ENCODE measurements at places on chromosomes 2 and 18.

GRCh38 chr2:134324947-134325346 is 71.1 kb downstream of the MGAT5 start:
- no peak for DNase-seq

DNA sequence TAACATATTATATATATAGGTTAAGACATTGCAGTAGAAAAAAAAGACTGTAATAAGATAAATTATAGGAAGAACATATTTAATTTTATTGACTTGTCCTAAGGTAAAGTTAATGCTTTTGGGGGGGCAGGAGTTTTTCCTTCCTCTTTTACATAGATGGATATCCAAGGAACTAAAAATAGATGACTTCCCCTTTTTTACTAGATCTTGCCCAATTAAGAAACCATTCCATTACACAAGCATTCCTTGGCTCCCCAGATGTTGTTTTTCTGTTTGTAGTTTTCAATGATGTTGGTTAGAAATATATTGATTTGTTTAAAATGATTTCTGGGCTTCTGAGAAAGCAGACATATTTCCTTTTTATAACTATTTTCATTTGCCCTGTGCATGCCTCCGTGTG is 22.4 kb upstream of the PMAIP1 start:
- no peak for DNase-seq

DNA sequence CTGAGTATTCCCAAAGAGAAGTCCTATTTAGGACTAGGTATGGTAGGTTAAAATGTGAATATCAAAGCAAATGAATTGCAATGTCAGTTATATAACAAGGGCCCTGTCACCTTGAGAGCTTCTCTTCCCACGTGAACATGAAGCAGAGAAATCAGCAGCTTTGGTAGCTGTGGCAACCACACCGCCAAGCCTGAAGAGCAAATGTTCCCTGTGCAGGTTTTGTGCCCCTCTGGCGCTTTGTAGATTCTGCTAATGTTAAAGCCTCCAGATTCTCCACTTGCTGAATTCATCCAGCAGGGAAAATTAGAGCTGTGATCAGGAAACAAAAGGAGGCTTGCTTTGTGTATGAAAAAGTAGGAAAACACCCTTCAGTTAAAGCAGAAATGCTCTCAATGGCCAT is 322.6 kb downstream of the RBM43 start:
- no peak for DNase-seq

DNA sequence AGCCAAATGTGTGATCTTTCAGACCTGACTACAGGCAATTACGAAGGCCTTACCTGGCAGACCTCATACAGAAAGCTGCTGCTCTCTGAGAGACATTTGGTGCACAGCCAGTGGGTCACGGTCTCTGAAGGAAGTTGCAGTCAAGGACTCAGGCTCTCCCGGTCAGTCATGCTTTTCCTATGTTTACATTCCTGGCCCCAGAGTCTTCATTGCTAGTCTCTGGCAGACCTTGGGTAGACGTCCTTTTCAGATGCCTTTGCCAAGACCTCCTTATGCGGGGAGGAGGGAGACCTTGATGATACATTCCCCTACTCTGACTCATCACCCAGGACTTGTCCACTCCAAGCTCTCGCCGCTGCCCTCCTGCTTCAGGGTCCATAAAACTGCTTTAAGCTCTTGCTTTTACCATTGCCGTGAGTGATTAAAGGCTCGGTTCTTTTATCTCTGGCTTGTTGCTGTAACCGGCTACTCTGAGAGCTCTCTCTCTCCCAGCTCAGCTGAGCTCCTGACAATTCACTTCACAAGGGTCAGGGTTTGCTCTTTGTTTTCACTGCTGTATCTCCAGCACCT is 62.0 kb upstream of the SLC35F5 start:
- DNase-seq = no peak

DNA sequence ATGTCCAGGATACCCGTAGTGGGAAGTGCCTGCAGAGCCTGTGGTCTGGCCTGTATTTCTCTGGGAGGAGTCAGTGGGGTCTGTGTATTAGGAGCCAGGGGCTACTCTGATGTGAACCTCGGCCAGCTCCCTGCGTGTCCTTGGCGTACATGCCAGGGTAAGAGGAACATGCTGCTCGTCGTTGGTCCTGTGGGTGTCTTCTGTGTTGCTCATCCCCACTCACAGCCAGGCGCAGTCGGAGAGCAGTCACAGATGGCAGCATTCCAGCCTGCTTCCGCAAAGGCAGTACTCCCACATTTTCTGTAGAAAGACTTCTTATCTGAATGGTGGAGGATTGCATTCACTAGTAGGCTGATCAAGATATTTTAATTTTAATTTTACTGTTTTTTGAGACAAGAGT is 84.9 kb downstream of the DGKD start:
- no peak for DNase-seq

DNA sequence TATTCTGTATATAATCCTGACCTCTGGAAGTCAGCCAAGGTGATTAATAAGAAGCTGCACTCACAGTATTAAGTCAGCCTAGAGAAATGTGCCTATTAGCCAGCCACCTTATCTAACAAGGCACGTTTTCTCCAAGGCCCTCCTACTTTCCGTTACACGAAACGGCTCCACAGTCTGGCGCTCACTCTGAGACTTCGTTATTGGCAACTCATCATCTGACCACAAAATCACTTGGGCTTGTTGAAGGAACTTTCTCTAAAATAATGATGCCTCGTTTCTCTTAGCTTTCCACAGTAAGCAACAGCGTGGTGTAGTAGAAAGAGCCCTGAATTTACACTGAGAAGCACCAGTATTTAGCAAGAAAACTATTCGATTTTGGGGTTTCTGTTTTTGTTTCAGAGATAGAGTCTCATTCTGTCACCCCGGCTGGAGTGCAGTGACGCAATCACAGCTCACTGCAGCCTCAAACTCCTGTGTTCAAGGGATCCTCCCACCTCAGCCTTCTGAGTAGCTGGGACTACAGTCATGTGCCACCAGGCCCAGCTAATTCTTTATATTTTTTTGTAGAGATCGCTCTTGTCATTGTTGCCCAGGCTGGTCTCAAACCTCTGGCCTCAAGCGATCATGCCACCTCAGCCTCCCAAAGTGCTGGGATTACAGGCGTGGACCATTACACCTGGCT is 53.6 kb upstream of the SLC14A1 start:
- peak; percentile 43 for DNase-seq

DNA sequence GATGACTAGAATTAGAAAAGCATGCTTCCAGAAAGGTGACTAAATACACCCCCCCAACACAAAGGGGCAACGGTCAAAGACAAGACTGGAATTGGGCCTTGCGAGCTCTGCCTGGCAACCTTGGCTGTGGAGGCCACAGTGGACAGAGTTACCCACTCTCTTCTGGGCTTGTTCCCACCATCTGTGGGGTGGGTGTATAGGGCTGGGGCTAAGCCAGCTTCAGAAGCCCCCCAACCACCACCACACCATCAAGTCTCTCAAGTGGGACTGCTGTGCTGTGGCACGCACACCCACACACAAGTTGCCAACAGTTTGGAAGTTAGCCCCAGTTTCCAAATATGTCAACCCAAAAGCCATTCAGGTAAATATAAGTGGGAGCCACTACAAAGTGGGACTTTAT is 7.8 kb downstream of the NFE2L2 start:
- no peak for DNase-seq

GRCh38 chr2:85905187-85905666 is 16.4 kb upstream of the ST3GAL5 start:
- DNase-seq = no peak

DNA sequence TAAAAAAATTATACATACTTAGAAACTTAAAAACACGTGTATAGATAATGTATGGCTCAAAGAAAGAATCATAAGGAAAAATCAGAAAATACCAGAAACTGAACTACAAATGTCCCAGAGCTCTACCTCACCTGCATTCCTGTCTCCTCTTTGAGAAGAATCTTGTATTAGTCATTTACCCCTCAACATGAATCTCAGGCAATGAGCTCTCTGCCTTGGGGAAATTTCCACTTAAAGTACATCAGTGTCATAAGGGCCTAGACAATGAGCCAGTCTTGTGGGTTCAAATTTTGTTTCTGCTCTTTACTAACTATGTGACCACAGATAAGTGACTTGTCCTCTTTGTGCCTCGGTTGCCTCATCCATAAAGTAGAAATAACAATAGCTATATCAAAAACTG is 40.1 kb downstream of the SCG2 start:
- no peak for DNase-seq

GRCh38 chr2:120134263-120134662 is 88.9 kb downstream of the TMEM185B start:
- no peak for DNase-seq

DNA sequence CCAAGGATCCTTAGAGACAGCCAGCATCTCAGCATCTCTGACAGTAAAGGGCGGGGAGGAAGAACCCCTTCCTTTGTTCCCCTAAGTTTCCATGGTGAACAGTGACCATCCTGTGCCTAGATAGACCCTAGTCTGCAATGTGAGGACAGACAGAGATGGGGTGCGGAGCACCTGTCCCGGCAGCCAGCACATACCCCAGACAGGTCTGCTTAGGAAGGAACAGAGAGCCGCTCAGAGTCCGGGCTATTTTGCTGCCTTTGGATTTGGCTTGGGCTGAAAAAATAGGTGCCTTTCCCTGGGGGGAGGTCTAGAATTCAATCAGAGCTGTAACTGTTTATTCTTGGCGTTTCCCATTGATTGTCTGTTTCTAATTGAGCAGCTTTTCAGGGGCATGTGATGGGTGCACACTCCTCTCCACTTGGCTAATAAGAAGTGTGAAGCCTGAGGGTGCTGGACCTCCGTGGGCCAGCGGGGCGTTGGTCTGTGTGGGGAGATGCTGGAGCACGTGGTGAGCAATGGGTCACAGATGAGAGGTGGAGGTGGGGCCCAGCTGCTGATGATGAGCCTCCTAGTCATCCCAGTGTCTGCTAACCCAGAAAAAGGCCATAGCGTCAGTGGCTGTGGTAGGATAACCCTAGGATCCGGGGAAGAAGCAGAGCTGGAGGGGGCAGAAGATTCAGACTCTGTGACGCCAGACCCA is 236.8 kb downstream of the SEPTIN10 start:
- peak; percentile 8 for DNase-seq

All from activated CD8-positive, alpha-beta memory T cell treated with anti-CD3 and anti-CD28 coated beads, Interleukin-2, amount 50 U/mL, for 4 hours (primary cell).